ENCODE measurements at places on chromosomes 2 and 18. TPM values are rescaled to one million over a fixed set of nuclear protein-coding genes. Genes with fewer than 3 reads are reported as not detected.

Gene SPEG
- total RNA-seq: 15.3 TPM

Gene GNAL
- 0.19 TPM for total RNA-seq

DNA sequence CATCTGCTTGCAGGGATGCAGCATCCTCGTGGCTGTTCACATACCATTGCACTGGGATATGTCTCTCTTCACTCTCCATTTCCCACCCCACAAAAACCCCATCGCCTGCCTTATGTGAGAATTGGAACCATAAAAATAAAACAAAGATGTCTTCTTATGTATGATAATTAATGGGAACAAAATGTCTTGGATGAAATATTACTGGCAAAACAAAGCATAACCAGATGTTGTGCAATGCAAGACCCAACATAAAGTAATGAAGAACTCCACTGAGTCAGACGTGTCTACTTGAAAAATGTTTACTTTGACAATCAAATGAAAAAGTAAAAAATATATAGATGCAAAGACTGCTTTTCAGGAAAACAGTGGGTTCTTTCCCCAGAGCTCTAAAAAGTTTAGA is 611.3 kb upstream of the SYT4 start:
- DNase-seq: no peak
- H3K27me3 ChIP-seq: no peaks in the 10 kb centered on the region
- H3K4me3 ChIP-seq: no peak overlapping the region
- no peak overlapping the region for H3K27ac ChIP-seq
- H3K4me1 ChIP-seq: no peaks in the 10 kb centered on the region
- H3K36me3 ChIP-seq: no peaks in the 10 kb centered on the region

DNA sequence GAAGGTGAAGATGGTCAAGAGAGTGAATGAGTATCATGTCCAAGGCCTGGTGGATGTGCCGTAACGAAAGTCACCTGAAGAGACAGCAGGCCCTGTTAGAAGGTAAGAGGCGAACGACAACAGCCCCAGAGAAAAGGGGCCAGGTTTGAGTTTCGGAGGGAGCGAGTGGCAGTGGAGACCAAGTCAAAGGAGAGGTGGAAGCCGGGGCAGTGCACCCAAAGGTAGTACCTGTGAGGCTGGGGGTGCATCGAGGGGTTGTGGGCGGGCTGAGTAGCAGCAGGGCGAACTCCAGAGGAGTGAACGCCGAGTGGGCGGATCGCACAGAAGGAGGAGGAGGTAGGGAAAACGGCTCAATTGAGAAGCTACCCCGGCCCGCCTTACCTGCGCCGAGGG is 358 bp downstream of the USP37 start:
- DNase-seq: no peak
- peaks cover 19% of the 10 kb centered on the region for H3K36me3 ChIP-seq
- H3K4me3 ChIP-seq: peak overlapping the region; percentile 77
- no peaks in the 10 kb centered on the region for H3K27me3 ChIP-seq
- peak overlapping the region; percentile 98 for H3K27ac ChIP-seq

GRCh38 chr2:12764849-12765605 is 48.3 kb downstream of the TRIB2 start:
- H3K36me3 ChIP-seq: no peaks in the 10 kb centered on the region
- H3K27ac ChIP-seq: no peak overlapping the region
- H3K4me3 ChIP-seq: no peak overlapping the region
- H3K27me3 ChIP-seq: no peaks in the 10 kb centered on the region

Gene NRP2
- total RNA-seq: not detected

- no peaks in the 10 kb centered on the region for H3K27me3 ChIP-seq
- peaks cover 32% of the 10 kb centered on the region for H3K4me1 ChIP-seq
- H3K27ac ChIP-seq: peak overlapping the region; percentile 89
- H3K36me3 ChIP-seq: no peaks in the 10 kb centered on the region
- DNase-seq: no peak
- peak overlapping the region; percentile 94 for H3K4me3 ChIP-seq
These were observed 688 bp downstream of the MAPRE2 start for GRCh38 chr18:35041815-35042387.

DNA sequence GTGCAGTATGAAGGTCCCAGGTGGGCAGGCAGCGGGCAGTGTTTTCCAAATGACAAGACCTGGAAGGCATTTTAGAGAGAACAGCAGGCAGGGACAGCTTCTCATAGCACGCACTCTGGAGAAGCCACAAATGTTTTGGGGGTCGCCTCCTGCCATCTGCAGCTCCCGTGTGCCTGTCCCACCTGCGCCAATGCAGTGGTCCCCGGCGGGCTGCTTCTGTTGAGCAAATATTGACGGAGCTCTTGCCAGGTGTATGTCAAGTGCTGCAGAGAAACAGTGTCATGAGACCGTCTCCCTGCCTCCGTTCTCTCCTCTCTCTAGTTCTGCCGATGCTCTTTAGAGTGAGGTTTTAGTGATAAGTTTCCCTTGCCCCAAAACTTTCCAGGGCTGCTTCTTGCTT is 174.8 kb downstream of the LDLRAD4 start:
- no peak for DNase-seq
- H3K27ac ChIP-seq: no peak overlapping the region
- no peaks in the 10 kb centered on the region for H3K27me3 ChIP-seq

Gene CCDC85A
- total RNA-seq: not detected

GRCh38 chr2:38886063-38886462 is 3.6 kb upstream of the ARHGEF33 start:
- no peak overlapping the region for H3K27ac ChIP-seq
- no peak overlapping the region for H3K4me3 ChIP-seq
- no peak for DNase-seq
- no peaks in the 10 kb centered on the region for H3K36me3 ChIP-seq
- H3K4me1 ChIP-seq: no peaks in the 10 kb centered on the region

Gene PAIP2B
- 2.3 TPM for total RNA-seq

DNA sequence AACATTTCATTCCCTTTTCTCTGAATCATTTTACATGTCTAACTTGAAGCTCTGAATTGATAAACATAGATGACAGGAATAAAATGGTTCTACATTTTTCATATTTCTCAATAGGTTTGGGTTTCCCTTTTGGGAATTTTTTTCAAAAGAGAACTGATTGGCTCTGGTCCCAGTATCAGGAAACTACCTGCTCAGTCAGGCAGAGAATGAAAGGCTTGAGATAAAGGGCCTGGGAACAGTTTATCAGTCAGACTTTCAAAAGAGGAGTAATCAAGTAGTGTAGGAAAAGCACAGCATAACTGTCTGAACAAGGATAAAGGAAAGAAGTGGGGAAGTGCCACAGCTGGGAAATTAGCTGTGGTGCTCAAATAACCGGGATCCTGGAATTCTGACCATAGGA is 28.3 kb upstream of the CCL20 start:
- H3K36me3 ChIP-seq: no peaks in the 10 kb centered on the region
- H3K27ac ChIP-seq: no peak overlapping the region
- no peaks in the 10 kb centered on the region for H3K27me3 ChIP-seq
- no peak for DNase-seq
- H3K4me1 ChIP-seq: peaks cover 2% of the 10 kb centered on the region

Gene KIF5C
- total RNA-seq: 8.1 TPM

GRCh38 chr18:59202258-59202820 is 17.6 kb upstream of the GRP start:
- no peaks in the 10 kb centered on the region for H3K4me1 ChIP-seq
- no peaks in the 10 kb centered on the region for H3K36me3 ChIP-seq
- no peak for DNase-seq
- H3K4me3 ChIP-seq: no peak overlapping the region

DNA sequence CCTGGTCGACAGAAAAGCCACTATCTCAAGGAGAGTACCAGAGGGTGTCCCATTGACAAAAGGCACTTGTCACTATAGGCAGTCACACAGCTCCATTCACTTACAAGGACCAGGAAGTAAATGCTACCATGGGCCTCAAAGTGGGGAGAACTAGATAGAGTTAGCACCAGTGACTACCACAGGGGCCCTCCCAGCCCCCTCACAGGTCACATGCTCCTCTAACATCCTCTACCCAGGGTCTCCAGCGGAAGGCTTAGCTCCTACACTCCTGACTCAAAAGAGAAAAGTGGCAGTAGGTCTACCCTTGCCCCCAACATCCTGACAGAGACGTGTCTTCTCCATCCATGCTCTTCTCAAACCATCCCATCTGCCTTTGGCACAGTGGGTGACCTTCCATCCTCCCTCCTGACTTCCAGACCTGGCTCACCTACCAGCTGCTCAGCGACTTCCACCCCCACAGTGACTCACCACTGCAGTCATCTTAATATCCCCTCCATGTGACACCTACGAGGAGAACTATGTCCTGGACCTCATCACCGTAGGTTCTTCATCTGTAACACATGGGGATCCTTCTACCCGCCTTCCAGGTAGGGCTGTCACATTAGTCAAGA is 5.6 kb upstream of the DNMT3A start:
- no peak overlapping the region for H3K4me3 ChIP-seq
- DNase-seq: no peak
- peaks cover 14% of the 10 kb centered on the region for H3K4me1 ChIP-seq
- no peak overlapping the region for H3K27ac ChIP-seq

Gene SOS1
- total RNA-seq: 16.4 TPM

DNA sequence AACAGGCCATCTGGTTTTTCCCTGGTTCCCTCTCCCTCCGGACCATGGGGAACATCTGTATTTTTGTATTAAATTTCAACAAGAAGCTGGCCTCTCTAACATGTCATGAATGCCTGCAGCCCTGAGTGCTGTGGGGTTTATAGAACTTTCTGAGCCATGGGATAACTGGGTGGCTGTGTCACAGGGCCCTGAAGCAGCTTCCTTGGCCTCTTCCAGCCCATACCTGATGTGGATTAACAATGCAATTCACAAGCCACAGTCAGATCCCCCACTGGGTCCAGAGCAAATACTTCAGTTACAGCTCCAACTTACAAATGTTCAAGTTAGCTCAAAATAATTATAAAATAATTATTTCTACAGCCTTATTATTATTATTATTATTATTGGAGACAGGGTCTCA is 307.8 kb upstream of the CELF4 start:
- H3K4me1 ChIP-seq: no peaks in the 10 kb centered on the region
- H3K36me3 ChIP-seq: no peaks in the 10 kb centered on the region

DNA sequence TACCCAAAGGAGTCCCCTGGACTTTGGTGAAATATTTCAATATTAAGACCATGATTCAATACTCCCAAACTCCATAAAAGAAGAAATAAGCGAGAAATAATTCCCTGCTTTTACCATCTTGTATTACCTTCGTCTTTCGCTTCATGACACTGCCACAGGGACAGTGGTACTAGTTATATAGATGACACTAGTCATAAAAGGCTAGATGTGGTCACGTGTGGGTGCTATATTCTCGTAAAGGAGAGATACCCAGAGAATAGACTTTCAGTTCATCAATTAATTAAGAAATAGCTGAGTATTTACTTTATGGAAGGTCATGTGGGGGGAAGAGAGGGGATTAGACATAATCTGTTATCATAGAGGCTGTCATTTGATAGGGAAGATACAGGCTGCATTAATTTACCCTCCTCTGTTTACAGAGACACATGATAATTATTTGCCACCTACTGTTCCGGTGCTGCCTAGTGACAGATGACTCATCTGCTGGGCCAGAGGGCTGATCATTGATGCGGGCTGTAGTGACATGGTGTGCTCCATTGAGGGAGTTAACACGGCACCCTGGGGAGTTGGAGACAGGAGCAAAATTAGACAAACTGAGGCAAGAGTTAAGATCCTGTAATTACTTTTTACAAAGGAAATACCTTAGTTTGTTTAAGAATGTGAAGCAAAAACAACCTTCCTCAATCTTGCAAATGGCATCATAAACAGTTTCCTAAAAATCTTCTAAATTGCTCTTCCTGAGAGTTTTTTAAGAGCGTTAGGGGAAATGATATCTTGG is 78.2 kb upstream of the ITGB6 start:
- peaks cover 75% of the 10 kb centered on the region for H3K36me3 ChIP-seq
- no peak overlapping the region for H3K4me3 ChIP-seq
- no peak overlapping the region for H3K27ac ChIP-seq
- no peaks in the 10 kb centered on the region for H3K27me3 ChIP-seq
- no peak for DNase-seq
- H3K4me1 ChIP-seq: no peaks in the 10 kb centered on the region

DNA sequence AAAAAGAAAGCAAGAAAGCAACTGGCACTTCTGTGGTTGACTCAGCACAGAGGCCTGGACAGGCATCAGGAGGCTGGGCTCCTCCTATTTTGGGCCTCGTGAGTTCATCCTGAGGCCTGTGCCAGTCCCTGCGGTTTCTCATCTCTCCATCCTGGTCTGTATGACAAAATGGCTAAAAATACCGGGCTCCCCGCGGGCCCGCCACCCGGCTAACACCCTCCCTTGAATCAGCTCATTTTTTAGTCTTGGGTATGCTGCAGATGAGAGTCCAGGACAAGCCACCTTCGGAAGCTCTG is 62.3 kb upstream of the YWHAQ start:
- H3K36me3 ChIP-seq: no peaks in the 10 kb centered on the region
- no peak overlapping the region for H3K4me3 ChIP-seq
- H3K27me3 ChIP-seq: no peaks in the 10 kb centered on the region
- no peak for DNase-seq
- H3K4me1 ChIP-seq: peaks cover 29% of the 10 kb centered on the region

- no peak overlapping the region for H3K27ac ChIP-seq
- no peaks in the 10 kb centered on the region for H3K36me3 ChIP-seq
- no peak overlapping the region for H3K4me3 ChIP-seq
- no peaks in the 10 kb centered on the region for H3K27me3 ChIP-seq
- H3K4me1 ChIP-seq: no peaks in the 10 kb centered on the region
These were observed 77.8 kb upstream of the HS6ST1 start for GRCh38 chr2:128396500-128396891.

DNA sequence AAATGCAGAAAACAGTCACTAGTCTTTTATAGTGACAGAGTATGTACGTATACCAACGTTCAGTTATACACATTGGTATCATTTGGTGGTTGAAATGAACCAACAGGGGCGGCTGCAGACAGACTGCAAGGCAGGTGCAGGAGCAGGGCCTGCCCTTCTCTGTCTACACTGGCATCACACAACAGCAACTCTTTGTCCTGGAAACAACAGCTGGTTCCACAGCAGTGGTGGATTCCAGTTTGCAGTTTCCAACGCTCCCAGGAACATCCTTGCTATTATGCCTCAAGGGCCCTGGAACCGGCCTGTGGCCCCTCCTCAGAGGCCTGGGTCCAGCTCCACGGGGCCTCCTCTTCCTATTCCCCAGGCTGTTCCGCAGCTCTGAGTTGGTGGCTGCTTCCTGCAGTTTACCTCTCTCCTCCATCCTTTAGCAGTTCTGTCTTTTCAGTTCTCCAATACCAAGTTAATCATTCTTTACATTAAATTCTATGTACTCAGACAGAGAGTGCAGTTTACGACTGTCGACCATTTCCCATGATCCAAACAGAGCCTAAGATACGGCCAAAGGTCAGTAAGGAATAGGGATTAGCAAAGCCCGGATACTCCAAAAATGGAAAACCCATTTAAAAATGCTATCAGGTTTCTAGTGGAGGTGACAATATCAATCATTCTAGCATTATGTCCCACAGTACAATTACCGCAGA is 87.8 kb downstream of the NOL10 start:
- no peak for DNase-seq
- no peak overlapping the region for H3K27ac ChIP-seq
- no peaks in the 10 kb centered on the region for H3K4me1 ChIP-seq
- peaks cover 58% of the 10 kb centered on the region for H3K36me3 ChIP-seq

GRCh38 chr2:16487686-16488085 is 177.9 kb downstream of the CYRIA start:
- H3K27me3 ChIP-seq: no peaks in the 10 kb centered on the region
- no peak for DNase-seq
- no peak overlapping the region for H3K4me3 ChIP-seq

Gene ID2
- 238 TPM for total RNA-seq

All from CD4-positive, alpha-beta T cell (primary cell).